ENCODE measurements at places on chromosomes 1 and 21.

- DNase-seq = no peak
These were observed 142.1 kb upstream of the BRINP3 start for GRCh38 chr1:190619724-190620123.

DNA sequence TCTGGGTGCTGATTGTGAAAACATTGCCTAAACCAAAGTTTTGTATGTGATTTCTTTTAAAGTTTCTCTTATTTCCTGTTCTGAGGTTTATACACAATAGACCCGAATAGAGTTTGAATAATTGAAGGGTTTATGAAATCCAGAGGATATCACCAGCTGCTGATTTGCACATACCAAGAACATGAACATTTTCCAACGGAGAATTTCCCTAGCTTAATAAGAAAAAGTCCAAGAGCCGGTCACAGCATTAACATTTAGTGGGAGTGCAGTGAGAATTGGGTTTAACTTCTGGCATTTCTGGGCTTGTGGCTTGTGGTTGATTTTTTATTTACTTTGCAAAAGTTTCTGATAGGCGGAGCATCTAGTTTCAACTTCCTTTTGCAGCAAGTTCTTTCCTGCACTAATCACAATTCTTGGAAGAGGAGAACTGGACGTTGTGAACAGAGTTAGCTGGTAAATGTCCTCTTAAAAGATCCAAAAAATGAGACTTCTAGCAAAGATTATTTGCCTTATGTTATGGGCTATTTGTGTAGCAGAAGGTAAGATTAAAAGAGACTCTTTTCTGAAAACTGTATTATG lies at the start of gene CFH:
CFH (plus strand) TSS at position 407 of the 579 bp plus-strand sequence; CDS start at position 482, 75 bp downstream.
- DNase-seq = no peak

GRCh38 chr21:28592205-28592865 lies 400.3 kb downstream of the LTN1 start:
- no peak for DNase-seq

DNA sequence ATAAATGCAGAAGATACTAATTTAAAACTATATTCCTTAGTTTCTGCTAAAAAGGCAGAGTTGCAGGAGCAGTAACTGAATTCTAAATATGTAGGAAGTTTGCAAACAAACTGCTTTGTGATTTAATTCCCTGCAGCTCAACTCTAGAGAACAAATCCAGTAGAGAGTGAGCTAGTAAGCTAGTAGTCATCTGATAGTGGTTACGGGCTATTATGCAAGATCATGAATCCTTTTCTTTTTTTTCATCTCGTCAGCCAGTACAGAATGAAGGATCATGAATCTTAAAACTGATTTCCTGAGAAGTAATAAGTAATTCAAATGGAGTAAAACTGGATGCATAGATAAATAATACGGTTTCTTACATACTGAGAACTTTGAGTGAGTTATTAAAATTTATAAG lies 3.3 kb downstream of the DPH5 start:
- no peak for DNase-seq

- no peak for DNase-seq
These were observed 51.9 kb upstream of the PPP2R5A start for GRCh38 chr1:212233321-212233720.

GRCh38 chr1:26750428-26750827 lies 37.3 kb upstream of the PIGV start:
- no peak for DNase-seq

- no peak for DNase-seq
These were observed 43.0 kb upstream of the TARDBP start for GRCh38 chr1:10969267-10969970.

GRCh38 chr1:67479146-67479891 lies 49.1 kb upstream of the SERBP1 start:
- DNase-seq = no peak

- DNase-seq = no peak
These were observed 146.6 kb upstream of the ADGRL2 start for GRCh38 chr1:81654147-81654546.

GRCh38 chr1:155073377-155074242 lies 5.0 kb upstream of the EFNA3 start:
- no peak for DNase-seq

- no peak for DNase-seq
These were observed 12.2 kb upstream of the SLC6A9 start for GRCh38 chr1:44043176-44044070.

GRCh38 chr1:35885961-35886558 lies 3.1 kb downstream of the AGO1 start:
- DNase-seq = no peak

DNA sequence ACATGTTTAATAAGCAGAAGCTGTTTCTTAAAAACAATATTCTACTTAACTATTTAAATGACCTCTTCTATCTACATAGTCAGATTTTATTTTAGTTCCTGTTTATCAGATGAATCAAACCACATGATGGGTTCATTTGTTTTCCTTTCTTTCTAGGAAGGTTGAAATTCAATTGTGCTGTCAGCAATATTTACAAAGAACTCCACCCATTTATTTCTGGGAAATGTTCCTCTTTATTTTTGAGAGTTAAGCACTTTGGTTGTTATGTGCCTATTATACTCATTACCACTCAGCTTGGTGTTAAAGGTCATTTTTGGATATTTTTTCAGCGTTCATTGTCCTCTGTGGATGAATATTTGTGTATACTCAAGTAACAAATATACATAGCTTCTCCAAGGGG lies 84.9 kb downstream of the C4BPA start:
- no peak for DNase-seq

GRCh38 chr1:58971629-58972140 lies 187.8 kb upstream of the JUN start:
- no peak for DNase-seq

DNA sequence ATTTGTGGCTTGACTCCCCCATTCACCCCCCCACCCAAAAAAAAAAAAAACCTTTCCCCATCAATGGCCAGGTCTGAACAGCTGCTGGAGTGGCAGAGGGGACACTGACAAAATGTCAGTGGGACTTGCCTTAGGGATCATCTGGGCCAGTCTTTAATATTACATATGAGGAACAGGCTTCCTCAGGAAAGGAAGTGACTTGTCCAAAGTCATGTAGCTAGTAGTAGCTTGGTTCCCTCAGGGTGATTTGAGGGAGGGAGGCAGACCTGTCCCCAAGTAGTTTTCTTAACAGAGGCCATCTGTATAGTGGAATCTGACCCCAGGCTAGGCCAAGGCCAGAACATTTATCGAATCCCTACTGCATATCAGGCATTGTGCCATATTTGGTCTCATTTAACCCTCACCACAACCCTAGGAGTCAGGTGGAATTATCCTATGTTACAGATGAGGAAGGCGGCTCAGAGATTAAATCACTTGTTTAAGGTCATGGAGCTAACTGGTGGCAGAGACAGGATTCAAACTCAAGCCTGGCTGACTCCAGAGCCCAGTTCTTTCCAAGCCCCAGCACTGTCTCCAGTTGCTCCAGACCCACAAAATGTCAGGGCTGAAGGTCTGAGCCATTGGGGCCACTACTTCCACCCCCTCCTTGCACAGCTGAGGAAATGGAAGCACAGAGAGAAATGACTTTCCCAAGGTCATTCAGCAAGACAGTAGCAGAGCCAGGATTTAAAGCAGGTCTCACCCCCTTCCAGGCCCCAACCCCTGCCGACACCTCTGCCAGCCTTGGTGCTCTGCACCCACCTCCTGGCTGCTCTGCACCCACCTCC lies 10.4 kb downstream of the ZBTB7B start:
- DNase-seq = no peak

GRCh38 chr21:25186273-25186672 lies 421.0 kb downstream of the MRPL39 start:
- DNase-seq = no peak

DNA sequence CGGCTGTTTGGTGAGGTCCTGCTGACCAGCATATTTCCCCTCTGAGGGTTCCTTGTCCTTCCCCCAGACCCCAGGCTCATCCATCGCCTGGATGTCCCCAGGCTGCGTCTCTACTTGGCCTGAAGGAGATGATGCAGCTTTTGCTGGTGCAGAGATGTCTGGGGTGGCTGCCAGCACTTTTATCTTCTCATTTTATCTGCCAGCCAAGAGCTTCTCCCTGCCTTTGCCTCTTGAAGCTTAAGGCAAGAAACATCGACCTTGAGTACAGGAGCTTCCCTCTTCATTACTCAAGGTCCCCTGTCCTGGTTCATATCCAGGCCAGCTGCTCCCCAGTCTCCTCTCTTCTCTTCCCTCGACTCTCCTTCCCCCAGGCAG lies 9.2 kb upstream of the H6PD start:
- DNase-seq = no peak

- DNase-seq = no peak
These were observed 18.2 kb upstream of the TRNAU1AP start for GRCh38 chr1:28534671-28535070.

- no peak for DNase-seq
These were observed 73.5 kb downstream of the TTC3 start for GRCh38 chr21:37146320-37147235.

DNA sequence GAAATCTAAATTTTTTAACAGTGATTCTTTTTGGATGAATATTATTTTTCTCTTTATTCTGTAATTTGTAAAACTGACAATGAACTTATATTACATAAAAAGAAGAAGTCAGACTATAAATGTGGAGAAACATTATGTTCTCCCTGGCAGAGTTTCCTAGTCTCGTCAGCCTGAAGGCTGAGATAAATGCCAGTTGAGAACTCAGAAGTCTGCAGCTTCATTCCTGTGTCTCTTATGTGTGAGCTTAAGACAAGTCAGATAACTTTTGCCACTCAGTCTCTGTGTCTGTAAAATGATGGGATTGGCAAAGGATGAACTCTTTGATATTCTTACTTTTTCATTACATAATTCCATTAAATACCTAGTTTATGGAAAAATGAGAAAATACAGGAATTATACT lies 568.8 kb upstream of the ZRANB2 start:
- DNase-seq = no peak

DNA sequence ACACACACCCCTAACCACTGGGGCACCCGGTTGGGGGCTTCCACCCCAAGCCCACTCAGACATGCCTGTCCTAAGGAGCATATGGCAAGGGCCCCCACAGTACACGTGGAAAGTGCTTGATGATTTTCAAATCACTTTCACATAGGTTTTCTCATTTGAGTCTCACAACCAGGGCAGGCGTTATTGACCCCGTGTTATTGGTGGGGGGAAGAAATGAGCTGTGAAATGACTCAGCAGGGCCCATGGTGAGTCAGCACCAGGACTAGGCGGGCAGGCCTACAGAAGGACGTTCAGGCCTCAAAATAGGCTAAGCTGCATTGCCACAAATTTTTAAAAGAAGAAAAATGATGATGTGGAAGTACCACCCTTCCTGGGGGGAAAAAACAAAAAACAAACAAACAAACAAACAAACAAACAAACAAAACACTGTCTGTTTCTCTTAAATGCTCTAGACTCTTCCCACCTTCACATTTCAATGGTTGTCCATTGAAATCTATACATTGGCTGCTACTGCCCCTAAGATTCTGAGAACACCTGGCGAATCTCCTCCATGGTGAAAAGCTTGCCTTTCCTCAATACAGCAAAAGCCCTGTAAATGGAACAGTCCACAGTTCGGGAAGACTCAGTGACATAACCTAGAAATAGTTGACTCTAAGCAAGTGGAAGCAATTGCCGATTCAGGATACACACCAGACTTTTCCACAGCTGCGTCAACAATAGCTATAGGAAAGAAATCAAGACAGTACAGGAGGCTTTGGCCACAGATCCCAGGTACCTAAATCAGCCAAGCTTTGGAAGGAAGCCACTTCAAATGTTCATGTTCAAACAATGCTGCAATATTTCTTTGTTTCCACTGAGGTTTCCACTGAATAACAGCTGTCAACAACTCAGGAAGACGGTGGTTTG lies 234.7 kb downstream of the TOMM20 start:
- DNase-seq = no peak

DNA sequence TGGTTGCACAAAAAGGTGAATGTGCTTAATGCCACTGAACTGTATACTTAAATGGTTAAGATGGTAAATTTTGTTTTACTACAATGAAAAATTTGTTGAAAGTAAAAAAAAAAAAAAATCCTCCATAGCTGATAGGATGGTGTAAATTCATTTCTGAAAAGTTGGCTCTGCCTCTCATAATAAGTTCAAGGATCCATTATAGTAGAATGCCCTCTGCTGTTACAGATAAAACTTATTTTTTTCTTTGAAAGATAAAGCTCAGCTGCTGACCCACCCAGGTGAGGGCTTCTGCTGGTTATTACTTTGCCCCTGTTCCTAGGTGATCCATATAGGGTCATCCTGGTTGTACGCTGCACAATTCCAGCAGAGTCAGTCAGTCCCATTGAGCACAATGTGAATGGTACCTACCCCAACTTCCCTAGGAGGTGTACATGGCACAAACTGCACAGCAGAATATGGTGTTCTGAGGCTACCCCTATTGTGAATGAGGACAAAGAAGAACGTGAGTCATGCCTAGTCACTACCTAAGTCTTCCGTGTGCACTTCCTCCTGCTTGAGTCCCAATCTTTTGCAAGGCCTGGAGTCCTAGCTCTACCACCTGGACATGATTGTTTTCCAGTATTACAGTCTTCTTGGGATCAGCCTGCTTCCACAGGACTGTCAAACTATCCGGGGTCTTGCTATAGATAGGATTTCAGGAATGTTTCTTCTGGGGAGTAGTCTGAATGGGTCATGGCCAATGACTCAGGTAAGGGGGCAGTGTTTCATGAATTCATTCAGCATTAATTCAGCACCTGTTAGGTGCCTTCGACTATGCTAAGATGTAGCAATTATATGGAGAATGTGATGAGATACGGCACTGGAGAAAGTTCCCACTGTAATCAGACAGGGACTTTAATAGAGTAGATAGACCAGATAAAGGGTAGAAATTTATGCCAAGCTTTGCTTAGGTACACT lies 20.8 kb upstream of the CD5L start:
- DNase-seq = no peak

DNA sequence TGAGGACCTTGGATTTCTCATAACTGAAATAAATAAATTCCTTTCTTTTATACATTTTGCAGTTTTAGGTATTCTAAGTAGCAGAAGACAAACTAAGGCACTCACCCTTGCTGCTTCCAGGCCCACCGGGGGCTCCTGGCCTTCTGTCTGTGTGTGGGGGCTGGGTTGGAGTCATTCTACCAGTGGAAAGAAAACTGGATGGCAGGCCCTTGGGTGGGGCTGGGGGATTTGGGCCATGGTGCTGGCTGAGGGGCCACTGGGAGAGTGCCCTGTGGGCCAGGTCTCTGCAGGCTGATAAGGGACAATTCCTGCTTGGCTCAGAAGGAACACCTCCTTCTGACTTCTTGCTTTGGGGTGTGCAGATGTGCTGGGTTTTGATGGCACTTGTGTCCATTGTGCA lies 54.0 kb upstream of the CSF3R start:
- no peak for DNase-seq
